ENCODE measurements at places on chromosomes 5 and 9.

GRCh38 chr5:172713113-172713808, 57.7 kb downstream of the DUSP1 start:
- DNase-seq = peak; percentile 65

DNA sequence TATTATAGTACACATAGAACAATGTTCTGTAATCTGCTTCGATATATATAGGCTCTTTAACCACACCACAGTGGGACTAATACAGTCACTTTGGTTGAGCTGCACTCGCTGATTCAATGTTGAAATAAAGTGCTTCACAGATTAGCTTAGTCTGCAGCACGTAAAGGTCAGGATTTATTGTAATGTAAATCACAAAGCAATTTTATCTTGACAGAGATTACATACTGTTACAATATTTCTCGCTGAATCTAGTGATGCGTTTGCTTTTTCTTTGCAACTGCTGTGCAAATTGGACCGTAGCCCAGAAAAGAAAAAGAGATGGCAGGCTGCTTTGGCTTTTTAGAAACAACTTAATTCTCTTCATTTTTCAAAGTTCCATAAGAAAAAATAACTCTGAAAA, 52.9 kb downstream of the CETN3 start:
- no peak for DNase-seq

GRCh38 chr9:107251756-107252322, 31.2 kb upstream of the RAD23B start:
- DNase-seq = no peak

DNA sequence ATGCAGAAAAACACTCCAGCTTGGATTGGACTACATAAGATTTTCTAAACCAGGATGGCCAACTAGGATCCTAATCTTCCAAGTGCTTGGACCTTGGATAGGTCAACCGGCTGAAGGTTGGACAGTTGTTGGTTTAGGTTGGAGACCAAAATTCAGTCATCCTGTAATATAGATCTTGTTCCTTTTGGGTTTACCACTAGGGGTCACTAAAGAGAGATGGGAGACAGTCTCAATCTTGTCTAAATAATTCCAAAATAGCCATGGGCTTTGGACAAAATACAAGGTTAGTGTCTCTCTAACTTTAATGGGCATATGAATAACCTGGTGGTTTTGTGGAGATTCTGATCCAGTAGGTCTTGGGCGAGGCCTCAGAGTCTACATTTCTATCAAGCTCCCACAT, 148.7 kb upstream of the ERCC6L2 start:
- no peak for DNase-seq

DNA sequence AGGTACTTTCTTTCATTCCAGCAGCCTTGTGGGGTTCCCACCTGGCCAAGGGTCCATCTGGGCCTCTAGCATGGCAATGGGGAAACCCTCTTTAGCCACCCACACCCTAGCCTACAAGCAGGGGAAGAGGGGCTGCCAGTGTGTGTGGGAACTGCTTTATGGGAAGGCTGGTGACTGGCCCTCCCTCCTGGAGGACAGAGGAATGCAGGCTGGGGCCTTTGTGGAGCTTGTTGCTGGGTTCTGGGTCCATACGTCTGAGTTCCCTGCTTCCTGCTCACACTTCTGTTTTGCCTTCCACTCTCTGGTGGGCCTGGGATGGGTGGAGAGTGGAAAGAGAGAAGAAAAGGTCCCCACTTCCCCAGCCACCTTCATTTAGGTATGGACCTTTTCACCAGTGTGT, 14.9 kb upstream of the PITX1 start:
- no peak for DNase-seq

DNA sequence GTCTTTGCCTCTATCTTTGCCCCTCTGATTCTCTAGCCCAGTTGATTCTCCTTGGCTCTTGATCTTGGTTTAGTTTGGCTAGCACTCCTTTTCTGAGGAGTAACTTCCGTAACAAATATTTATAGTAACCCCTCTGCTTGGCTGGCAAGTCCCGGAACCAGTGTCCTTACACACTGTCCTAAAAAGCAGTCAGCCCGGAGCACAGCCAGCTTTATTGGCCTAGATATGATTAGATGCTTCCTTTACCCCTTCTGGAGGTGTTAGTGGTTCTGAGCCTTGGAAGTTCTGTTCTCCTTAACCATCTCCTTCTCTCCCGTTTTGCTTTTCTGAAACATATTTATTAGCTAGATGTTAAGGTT, 17.0 kb upstream of the MSMP start:
- no peak for DNase-seq

- DNase-seq = no peak
These were observed 48.7 kb upstream of the ZNF366 start for GRCh38 chr5:72555871-72556270.

DNA sequence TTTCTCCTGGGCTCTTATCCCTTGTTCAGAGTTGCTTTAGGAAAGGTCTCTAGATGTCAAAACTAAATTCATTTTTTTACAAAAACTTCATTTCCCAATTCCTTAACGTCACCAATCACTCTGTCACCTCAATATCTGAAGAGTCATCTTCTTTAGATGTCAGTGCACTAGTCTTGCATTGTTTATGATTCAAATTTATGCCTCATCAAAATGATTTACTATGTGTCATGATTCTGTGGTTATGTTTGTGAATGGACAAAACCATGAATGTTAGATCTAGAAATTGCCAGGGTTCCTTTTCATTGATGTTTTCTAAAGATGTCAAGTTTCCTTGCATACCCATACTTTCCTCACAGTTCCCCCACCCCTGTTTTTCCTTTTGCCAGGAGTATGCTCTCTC, 21.5 kb downstream of the CWC27 start:
- DNase-seq = no peak

DNA sequence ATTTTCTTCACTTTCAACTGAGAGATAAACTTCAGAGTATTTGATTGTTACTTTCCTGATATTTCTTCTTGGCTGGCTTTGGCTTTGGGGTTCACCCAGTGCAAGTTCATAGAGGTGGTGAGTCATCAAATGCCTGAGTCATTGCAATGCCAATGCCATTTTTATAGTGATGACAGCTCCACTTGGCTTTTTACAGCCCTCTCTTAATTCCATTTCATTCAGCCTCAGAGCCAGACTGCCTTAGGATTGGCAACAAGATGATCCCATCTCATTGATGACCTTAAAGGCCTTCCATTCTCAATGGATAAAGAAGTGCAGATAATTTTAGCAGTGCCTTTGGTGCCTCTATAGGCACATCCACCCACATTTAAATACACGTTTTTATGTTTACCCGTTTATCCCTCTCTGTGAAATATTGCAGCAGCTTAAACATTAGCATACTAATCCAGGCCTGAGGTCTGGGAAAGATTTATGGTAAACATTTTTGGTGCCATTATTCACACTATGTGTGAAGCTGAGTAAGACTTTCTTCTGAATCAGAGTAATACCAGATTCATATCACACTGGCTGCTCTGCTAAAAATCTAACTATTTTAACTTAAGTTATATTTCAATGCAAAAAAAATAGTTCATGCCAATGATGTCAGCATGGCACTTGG, 88.9 kb upstream of the TYRP1 start:
- DNase-seq = no peak

DNA sequence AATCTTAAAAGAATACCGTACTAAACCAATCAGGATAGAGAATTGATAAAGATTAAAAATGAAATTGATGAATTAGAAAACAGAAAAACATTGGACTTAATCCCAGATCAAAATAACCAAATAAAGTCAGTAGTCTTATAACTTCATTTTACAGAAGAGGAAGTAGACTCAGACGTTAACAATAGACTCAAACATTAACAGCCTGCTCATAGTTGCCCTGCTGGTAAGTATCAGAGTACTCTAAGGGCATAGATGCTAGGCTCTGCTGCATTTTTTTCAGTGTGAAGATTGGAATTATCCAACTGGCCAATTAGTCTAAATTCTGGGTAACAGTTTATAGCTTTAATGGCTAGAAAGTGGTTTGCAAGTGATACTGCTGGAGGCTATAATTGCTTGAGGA, 42.9 kb downstream of the ADGRV1 start:
- no peak for DNase-seq

- DNase-seq = no peak
These were observed 75.3 kb downstream of the PIP5K1B start for GRCh38 chr9:68780380-68780712.

DNA sequence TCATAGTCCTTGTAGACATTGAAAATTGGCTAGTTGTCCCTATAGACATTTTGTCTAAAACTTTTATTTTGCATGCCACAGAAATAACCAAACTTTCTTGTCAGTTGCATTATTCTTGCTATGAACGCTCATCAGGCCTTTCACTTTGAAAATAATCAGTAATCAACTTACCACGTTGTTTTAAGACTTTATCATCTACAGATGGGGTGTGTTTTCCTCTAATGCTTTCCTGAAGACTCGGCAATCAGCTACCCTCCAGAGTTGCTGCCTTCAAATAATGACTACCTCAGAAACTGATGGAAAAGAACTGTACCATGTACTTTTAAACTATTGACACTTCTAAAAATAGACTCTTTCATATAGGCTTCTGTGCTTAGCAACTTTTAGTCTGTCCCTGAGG, 33.5 kb upstream of the HSPB3 start:
- DNase-seq = no peak

- no peak for DNase-seq
These were observed 52.1 kb upstream of the EXOC3 start for GRCh38 chr5:390623-391491.

- DNase-seq = no peak
These were observed 96.7 kb upstream of the MAMDC2 start for GRCh38 chr9:69946800-69947437.

- DNase-seq = no peak
These were observed 54.1 kb downstream of the OSMR start for GRCh38 chr5:38899936-38900335.

- no peak for DNase-seq
These were observed 79.1 kb downstream of the FEM1C start for GRCh38 chr5:115465431-115465830.

- no peak for DNase-seq
These were observed 304.2 kb downstream of the YTHDC2 start for GRCh38 chr5:113817683-113818082.

DNA sequence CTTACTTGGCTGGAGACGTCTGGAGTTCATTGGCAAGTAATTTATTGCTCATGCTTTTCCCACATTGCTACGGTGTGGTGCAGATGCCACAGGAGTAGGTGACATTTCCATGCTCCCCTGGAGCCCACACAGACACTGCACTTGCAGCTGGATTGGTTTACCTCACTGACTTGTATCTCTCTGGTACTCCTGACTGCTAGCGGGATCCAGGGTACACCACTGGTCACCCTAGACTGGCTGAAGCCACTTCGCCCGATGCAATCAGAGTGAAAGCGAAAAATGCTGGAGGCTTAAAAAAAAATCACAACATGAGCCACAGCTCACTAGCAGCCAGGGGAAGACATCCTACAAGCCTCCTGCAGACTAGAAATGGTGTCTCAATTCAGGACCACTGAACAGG, 32.6 kb upstream of the SLIT3 start:
- no peak for DNase-seq

DNA sequence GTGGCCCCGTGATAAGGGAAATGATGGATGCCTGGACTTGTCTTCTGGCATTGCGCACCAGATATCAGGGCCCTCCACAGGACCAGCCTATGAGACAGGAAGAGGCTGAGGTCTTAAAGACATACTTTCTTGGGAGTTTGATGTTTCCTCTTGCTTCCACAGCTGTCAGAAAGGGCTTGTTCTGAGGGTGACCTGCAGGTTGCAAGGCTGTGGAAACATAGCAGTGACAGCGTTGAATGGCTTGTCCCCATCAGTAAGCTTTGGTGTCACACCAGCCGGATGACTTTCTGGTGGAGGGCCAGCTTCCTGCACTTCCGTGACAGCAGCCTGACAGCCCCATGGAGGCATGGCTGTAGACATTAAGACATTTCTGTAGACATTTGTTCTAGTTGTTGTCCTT, 143.2 kb downstream of the C9orf152 start:
- no peak for DNase-seq

DNA sequence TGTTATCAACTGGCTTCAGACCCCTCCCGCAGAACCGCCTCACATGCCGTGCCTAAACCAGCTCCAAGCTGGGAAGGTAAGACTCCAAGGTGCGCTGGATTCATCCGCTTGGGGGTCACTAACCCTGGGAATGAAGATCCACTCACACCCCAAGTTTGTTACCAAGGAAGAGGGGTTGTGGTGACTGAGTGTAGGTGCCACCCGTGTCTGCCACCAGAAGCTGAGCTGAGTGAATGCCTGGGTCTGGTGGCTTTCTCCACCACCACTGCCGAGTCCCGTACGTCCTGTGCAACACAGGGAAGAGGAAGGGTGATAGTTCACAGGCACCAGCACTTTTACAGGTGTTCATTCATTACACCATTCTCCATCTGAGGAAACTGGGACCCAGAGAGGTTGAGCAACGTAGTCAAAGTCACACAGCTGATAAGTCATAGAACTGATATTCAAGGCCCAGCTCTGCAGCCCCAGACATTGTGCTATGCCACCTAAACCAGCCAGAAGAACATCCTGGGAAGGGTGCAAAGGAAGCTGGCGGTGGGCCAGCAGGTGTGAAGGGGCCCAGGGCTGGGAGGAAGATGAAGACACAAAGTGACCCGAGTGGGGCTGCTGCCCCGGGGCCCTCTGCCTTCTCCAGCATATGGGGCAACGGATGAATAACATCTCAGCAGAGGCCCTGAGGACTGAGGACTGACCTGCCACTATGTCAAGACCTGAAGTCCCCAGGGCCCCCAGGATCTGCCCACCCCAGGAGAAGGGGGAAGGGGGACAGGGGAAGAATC, 70.9 kb upstream of the PPP1R26 start:
- DNase-seq = no peak

GRCh38 chr5:176538989-176539384, 1.8 kb upstream of the RNF44 start:
- DNase-seq = no peak

DNA sequence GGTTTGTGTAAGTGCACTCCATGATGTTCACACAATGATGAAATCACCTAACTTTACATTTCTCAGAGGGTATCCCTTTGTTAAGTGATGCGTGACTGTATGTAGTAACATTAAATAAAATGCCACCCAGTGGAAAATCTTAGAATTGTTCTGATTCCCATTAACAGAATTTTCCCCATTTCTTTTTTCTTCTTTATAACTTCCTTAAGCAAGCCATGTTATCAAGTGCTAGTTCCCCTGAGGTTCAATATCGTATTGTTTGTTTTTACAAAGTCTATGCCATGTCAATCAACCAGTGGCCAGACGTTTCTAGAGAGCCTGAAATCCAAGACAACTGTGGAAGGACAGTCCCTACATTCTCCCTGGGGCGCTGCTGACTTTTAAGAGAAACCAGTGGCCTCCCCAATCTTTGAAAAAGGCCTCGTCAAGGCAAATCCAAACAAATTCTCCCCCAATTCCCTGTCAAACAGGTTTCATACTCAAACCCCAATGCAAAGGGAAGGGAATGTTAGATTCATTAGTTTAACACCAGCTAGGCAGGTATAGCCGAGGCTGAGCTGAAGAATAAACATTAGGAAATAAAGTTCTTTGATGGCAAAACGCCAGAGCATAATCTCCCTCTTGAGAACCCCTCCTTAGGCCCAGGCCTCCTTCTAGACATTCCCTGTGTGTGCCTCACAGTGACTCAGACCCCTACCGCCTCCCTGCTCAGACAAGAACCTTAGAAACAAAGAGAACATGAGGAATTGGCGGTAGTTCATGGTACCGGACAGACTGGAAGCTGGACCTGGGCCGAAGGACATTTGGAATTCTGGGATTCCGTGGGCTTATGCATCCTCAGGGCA, 198.7 kb downstream of the GNA14 start:
- DNase-seq = no peak

All from stimulated activated CD8-positive, alpha-beta memory T cell treated with anti-CD3 and anti-CD28 coated beads, Interleukin-4, amount 100 ng/mL, for 1 hour (primary cell).